ENCODE measurements at places on chromosomes 2 and 18. TPM values are rescaled to one million over a fixed set of nuclear protein-coding genes. Genes with fewer than 3 reads are reported as not detected.

GRCh38 chr2:231391981-231392380 is 3.5 kb upstream of the B3GNT7 start:
- ATAC-seq: no peak

DNA sequence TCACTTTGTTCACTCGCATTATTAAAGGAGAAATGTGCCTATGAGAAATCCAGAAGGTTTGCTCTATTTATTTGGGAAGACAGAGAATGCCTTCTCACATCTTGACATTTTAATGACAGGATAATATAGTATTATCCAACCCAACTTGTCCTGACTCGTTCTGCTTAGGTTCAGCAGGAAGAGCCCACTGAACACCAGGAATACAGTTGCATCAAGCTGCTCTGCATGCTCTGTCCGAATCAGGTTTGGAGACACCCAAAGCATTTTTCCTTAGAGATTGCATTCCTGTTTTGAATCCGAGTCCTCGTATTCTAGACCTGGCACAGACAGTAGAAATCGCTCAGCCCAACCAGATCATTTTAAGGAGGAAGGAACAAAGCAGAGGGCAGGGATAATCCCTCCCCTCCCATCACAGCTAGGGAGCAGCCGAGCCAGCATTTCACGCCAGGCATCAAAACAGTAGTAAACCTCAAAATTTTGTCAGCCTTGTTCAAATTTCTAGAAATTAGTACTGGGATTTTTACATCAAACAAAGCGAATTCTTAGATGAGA is 837.4 kb upstream of the ID2 start:
- no peak for ATAC-seq

DNA sequence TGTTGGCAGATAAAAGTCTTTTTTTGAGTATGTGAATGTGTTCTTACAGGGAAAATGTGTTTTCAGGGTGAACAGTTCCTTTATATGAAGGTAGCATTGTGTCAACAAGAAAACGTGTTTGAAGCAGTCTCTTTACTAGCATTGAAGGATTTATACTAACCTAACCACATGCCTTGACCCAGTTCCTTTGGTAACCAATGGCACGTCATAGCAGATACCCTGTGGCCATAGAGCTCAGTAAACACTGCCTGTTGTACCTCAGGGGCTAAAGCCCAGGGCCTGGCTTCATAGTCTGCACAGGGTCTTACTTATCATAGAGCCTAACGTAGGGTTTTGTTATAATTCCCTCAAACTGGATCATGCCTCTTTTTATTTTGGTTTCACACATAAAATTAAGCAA is 32.1 kb upstream of the NFU1 start:
- no peak for ATAC-seq

GRCh38 chr2:160408173-160408958 is 85.2 kb downstream of the RBMS1 start:
- no peak for ATAC-seq

DNA sequence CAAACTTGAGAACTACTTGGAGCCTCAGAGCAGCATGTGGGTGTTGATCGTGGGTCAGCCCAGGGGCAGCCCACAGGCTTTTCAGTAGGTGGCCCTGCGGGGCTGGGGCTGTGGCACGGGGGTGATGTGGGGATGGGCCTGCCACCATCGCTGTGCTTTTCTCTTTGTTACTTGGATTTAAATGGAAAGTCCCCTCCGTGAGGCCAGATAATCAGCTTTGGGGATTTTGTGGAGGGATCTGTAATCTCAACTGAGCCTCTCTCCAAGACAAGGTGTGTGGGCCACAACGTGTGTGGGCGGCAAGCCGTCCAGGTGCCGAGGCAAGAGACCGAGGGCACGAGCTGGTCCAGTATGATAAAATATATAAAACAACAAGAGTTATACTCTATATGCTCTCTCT is 16.7 kb downstream of the COLEC11 start:
- ATAC-seq: no peak

Gene GYPC
- total RNA-seq: 116 TPM

Gene CCDC141
- 1.6 TPM for total RNA-seq

Gene PIEZO2
- 0.64 TPM for total RNA-seq

Gene KLHL30
- 3.1 TPM for total RNA-seq
